Activated naive CD8-positive, alpha-beta T cell treated with anti-CD3 and anti-CD28 coated beads for 36 hours (primary cell): ENCODE measurements at places on chromosomes 2 and 18. TPM values are rescaled to one million over a fixed set of nuclear protein-coding genes. Genes with fewer than 3 reads are reported as not detected.

Gene ASB18
- not detected for total RNA-seq

Gene LHCGR
- total RNA-seq, result not detected

Gene KIAA2012
- total RNA-seq, result not detected

Gene APCDD1
- total RNA-seq, result not detected

Gene SLC16A14
- total RNA-seq, result 1.0 TPM

Gene GPC1
- total RNA-seq, result 0.64 TPM

Gene ANO7
- total RNA-seq, result 3.4 TPM

Gene ONECUT2
- total RNA-seq, result not detected
